CD4-positive, alpha-beta T cell treated with Interleukin-15 for 1 hour (primary cell): ENCODE measurements at places on chromosomes 5 and 9.

DNA sequence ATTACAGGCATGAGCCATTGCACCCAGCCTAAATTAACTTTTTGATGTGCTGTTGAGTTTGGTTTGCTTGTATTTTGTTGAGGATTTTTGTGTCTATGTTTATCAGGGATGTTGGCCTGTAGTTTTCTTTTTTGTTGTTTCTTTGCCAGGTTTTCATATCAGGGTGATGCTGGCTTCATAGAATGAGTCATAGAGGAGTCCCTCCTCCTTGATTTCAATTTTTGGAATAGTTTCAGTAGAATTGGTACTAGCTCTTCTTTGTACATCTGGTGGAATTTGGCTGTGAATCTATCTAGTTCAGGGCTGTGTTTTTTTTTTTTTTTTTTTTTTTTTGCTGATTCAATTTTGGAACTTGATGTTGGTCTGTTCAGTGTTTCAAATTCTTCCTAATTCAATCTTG lies 1164.3 kb upstream of the DMAC1 start:
- no peak for DNase-seq

- no peak for DNase-seq
Observed at GRCh38 chr5:124514956-124515355, 231.5 kb downstream of the ZNF608 start.

- no peak for DNase-seq
Observed at GRCh38 chr5:135829681-135830383, 4.6 kb upstream of the SLC25A48 start.

DNA sequence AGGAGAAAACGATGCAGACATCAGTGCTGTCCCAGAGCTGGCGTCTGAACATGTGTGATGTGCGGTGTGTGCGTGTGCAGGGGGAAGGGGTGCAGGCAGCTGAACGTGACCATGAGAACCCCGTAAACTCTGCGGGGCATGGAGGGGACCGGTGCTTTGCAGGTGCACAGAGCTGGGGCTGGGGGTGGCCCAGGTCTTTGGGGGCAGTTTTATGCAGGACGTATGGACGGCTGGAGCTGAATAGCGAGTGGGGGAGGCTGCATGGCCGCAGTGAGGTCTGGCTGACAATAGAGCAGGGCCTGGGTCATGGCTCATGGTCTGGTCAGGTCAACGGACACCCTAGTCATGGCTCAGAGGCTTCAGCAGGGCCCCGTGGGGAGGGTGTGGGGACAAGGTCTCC lies 3.3 kb upstream of the EXOC3 start:
- DNase-seq = peak; percentile 12

GRCh38 chr9:81113453-81114124 lies 575.8 kb downstream of the TLE1 start:
- DNase-seq = no peak

- DNase-seq = no peak
Observed at GRCh38 chr9:7707934-7708333, 91.6 kb downstream of the DMAC1 start.

DNA sequence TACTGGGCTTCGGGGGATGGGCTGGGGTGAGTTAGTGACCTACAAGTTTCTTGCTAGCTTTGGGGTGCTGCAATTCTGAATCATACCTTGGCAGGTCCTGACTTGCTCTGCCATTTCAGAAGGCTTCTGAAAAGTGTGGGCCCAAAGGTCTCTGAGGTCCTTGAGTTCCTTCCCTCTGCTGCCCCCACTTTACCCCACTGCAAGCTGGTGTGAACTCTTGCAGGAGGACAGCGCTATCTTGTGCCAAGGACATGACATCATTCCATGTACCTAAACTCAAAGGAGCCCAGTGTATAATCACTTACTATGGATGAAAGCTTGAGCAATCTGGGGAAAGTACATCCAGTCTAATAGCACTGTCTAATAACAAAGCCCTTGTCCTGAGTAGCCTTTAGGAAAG lies 157.4 kb downstream of the RMI1 start:
- no peak for DNase-seq

GRCh38 chr5:2000591-2000990 lies 117.9 kb upstream of the IRX4 start:
- DNase-seq = no peak

GRCh38 chr5:95621839-95622629 lies 2.1 kb downstream of the GPR150 start:
- DNase-seq = no peak

- DNase-seq = no peak
Observed at GRCh38 chr9:136851941-136852663, at the start of gene MAMDC4. Gene MAMDC4 (plus strand): TSS chr9:136852346. CDS start chr9:136852417, 71 bp downstream.

DNA sequence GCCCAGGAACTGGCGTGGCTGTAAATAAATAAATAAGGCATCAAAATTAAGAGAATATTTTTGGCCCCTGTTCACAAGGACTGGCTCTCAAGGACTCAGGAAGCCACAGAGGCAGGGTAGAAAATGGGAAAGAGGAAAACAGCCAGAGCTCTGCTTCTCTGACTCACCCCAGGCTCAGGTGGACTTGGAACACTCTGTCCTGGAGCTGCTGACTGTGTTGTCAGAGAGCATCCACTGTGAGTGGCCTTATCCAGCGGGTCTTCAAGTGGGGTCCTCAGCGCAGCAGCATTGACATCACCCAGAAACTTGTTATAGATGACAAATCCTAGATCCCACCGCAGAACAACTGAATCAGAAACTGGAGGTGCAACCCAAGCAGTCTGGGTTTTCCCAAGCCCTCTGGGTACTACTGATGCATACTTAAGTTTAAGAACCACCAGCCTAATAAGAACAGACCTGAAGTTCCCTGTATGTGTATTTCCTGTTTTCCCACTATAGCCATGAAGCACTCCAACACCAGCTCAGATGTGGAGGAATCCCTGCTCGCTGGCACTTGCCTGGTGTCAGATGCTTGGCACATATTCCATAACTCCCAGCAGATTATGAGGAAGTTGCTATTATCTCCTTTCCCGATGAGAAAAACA lies 20.5 kb downstream of the ADRA1B start:
- DNase-seq = no peak

DNA sequence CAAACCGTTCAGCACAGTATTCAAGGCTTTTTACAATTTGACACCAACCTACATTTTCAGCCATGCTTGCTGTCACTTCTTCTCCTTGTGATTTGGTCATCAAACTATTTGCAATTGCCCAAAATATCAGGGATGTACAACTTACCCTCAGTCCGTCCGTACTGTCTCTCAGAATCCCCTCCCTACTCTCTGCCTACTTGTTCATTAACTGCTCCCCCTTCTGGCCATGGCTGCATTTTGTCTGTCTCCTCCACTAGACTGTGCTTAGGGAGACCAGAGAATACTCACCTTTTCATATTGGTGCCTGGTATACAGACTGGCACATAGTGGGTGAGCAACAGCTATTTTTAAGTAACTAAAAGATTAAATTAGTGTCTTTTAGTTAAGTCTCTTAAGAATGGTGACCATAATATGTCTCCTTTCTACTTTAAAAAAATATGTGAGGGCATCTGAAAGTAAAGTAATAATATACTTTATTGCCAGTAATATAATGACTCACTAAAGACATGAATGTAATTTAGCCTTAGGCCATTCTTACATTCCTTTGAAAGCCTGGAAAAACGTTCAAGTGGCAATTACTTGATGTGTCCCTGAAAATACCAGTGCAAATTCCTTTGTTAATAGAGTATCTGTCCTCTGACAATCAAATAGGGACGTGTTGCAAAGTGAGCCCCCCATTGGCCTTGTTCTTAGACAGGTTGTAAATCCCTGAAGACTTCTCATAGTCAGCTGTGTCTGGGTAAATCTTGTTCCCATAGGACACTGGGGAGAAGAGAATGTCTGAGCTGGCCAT lies 27.8 kb downstream of the PRLR start:
- DNase-seq = no peak

DNA sequence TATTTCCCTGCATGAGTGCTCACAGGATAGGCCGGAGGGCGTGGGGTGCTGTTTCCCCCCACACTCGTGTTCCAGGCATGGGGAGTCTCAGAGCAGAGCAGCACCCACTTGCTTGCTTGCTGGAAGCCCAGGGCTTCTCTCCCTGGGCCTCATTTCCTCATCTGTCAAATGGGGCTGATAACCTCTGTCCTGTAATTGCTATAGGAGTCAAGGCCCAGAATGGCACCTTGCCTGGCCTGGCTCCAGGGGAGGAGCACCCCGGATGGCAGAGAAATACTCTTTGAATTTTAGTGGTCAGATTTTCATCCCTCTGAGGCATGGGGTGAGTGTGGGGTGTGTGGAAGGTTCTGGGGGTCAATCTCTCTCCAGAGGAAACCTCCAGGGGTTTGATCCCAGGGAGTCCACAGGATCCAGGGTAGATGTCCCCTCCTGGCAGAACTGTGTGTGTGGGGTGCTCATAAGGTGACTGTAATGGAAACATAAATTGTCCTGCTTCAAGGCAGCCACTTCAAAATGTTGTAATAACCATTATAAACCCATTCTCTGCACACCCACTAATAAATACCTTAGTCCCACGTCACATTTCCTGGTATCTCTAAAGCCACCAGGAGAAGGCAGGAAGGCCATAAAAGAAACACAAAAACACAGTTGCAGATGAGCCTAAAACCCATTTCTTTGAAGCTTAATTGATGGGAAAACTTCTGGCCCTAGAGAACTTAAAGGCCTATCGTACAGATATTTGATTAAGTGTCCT lies 272.2 kb downstream of the FSTL4 start:
- no peak for DNase-seq

- DNase-seq = no peak
Observed at GRCh38 chr5:62473209-62473608, 60.6 kb downstream of the IPO11 start.

DNA sequence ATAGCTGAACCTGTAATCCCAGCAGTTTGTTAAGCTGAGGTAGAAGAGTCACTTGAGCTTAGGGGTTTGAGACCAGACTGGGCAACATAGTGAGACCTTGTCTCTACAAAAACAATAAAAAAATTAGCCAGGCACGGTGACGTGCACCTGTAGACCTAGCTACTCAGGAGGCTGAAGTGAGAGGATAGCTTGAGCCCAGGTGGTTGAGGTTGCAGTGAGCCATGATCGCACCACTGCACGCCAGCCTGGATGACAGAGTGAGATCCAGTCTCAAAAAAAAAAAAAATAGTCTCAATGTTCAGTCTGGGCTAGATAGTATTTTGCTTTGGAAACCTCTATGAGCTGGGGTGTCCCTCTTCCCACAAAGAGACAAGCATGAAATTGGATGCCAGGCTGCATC lies 51.9 kb upstream of the IQGAP2 start:
- DNase-seq = no peak

- DNase-seq = no peak
Observed at GRCh38 chr5:175862131-175863012, 9.0 kb upstream of the CPLX2 start.

GRCh38 chr5:100131161-100131560 lies 404.0 kb upstream of the FAM174A start:
- DNase-seq = no peak

GRCh38 chr9:132412089-132412488 lies 2.1 kb downstream of the CFAP77 start:
- peak; percentile 22 for DNase-seq

DNA sequence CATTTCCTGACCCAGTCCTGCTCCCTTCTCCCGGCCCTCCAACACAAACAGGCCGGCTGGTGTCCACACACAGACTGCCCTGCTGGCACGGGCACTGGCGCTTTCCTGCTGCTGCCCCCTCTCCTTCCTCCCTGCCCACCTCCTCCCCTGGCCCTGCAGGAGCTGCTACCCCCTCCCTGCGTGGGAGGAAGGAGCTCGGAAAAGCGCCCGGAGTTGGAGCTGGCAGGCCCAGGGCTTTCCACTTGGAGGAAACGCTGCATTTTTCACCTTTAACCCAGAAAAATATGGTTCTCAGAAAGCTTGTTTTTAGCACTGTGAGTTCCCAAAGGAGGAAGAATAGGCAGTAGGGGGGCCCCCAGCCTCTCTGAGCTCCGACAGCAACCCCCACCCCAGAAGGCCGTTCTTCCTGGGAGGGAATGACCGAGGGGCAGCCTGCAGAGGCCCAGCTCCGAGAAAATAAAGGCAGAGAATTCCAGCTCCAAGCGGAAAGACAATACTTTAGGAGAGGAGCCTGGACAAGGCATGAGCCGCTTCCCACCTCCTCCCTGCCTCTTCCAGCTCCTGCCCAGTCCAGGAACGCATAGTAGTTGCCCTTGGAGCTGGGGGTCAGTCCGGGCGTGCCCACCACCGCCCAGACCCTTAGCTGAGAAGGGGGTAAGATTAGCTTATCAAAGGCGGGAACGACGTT lies 88.9 kb downstream of the LIFR start:
- DNase-seq = no peak

- no peak for DNase-seq
Observed at GRCh38 chr9:6461619-6462018, 48.6 kb downstream of the UHRF2 start.

GRCh38 chr9:35618854-35619799 lies 914 bp upstream of the CD72 start:
- peak; percentile 74 for DNase-seq

DNA sequence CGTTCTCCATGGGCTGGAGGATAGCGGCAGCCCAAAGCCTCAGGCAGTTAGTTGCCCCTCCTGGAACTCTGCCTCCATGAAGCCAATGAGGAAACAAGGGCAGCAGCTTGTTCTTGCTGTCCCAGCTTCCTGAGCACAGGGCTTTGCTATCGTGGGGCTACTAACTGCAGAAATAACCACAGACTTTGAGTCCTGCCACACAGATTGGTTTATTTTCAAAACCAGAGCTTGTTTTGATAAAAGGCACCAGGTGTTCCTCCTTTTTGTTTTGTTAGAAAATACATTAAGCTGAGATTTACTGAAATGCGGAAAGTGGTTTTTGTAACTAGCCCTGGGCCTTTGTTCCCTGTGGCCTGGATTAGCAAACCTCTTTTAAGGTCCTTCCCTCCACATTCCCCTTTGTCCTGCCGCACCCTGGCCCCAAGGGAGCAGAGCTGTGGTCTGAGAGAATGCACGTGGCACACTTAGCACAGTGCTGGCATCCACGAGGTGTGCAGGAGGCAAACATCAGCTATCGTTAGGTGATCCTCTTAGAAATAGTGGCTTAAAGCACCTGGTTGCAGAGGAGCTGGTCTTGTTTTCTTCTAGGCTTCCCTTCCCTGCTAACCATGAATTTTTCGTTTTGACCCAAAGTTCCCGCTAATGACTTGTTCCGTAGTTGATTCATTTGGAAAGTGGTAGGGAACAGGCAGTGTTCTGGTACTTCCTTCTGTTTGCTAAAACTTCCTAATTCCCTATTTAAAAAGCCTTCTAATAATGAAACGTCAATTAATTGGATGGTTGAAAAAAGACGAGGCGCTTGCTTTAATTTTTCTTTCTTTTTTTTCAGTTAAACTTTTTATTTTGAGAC lies 21.5 kb downstream of the MVB12B start:
- DNase-seq = no peak

- DNase-seq = no peak
Observed at GRCh38 chr5:116492776-116493175, 81.8 kb downstream of the SEMA6A start.

DNA sequence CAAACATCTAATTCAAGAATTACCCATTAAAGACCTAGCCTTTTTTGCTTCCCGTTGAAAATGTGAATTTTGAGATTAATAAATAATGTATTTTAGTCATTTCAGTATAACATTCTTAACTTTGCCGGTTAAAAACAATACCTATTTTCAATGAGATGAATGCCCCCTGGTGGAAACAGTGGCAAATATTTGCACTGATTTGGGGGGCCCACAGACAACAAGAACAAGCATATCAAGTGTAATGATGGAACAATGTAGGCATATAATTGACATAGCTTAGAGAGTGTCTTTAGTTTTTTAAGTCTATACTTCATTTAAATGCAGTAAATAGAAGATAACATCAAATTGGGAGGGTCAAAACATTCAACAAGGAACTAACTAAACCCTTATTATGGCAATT lies 111.9 kb downstream of the NTRK2 start:
- DNase-seq = no peak
